ENCODE measurements at places on chromosomes 2 and 18. TPM values are rescaled to one million over a fixed set of nuclear protein-coding genes. Genes with fewer than 3 reads are reported as not detected.

GRCh38 chr2:226308323-226308680 is 491.3 kb downstream of the IRS1 start:
- no peak for DNase-seq

DNA sequence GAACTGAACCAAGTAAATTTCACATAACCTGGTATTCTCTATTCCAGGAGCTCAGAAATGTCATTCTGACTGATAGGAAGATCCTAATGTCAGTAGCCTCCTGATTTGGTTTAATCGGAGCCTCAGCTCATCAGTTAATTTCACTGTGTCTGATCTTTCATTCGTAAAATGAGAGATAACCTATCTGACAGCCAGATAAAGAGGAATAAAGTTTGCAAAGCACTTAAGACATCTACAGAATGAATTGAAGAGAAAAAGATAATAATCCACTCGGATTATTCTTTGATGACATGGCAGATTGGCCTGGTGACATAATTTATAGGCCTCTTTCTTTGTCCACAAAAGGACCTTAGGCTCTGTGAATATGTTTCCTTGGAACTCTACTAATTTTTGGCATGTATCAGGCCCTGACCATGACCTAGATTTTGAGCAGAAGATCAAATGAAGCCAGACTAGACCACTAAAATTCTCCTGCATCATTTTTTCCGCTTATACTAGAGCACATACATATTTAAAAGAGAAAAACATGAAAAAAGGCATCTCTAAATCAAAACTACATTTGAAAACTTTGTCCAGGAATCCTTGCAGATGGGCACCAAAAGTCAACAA is 312.4 kb downstream of the MTX2 start:
- DNase-seq = no peak

DNA sequence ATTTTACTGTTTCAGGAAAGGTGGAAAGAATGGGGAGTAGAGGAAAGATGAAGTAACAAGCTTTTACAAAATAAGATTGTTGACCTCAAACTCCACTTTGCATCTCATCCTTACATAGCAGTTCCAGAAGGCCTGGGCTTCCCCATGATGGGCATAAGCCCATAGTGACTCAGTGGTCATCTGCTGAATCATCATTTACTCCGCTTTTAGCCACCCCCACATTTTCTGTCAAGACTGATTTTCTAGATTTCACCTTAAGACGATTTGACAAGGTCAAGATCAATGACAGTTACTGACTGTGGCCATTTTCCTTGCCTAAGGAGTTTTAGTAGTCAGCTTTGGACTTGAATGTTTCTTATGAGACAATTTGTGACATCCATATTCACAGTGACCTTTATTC is 49.4 kb downstream of the PLEKHM3 start:
- DNase-seq = no peak

DNA sequence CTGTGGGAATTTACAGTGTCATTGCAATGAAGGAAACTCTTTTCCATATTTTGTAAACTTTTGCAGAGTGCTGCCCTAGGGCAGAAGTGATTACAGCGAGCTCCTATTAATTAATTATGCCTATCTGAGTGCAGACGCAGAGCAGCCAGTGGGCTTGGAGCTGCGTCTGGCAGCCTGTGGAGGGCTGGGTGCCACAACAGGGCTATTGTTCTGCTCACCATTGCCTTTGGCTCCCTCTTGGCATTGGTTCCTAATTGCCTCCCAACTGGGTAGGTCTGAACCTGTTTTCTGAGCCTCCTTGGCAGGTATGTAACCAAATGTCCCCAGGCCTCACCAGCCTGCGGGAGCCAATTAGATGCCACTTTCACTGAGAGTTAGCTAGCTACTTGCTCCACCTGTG is 25.6 kb upstream of the ITGB6 start:
- DNase-seq = no peak

DNA sequence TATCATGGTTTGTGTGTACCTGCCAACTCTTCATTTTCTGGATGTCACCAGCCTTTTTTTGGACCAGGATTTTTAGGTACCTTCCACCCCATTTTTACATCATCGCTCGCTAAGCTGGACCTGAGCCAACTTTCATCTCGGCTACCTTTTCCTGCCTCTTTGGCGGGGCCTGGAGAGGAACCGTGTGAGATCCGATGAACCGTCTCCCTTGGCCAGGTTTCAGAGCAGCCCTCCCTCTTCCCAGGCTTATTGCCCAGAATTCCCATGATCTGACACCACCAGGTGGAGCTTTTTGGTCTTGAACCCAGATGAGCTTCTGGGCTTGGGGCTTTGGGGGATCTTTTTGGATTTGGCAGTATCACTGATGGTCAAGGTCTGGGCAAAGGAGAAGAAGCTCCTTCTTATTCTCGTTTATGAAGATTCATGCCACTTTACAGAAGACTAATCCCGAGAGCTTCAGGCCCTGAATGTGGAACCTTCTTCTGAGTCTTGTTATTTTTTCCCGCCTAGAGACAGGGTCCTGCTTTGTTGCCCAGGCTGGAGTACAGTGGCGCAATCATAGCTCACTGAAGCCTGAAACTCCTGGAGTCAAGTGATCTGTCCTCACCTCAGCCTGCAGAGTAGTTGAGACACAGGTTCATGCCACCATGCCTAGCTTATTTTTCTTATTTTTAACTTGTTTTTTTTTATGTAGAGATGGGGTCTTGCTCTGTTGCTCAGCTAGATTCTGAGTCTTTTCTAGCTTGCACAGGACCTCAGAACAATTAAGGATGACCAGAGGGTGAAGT is 50.4 kb downstream of the GATA6 start:
- no peak for DNase-seq

- no peak for DNase-seq
Observed at GRCh38 chr2:230541934-230542380, 126.0 kb downstream of the SP100 start.

DNA sequence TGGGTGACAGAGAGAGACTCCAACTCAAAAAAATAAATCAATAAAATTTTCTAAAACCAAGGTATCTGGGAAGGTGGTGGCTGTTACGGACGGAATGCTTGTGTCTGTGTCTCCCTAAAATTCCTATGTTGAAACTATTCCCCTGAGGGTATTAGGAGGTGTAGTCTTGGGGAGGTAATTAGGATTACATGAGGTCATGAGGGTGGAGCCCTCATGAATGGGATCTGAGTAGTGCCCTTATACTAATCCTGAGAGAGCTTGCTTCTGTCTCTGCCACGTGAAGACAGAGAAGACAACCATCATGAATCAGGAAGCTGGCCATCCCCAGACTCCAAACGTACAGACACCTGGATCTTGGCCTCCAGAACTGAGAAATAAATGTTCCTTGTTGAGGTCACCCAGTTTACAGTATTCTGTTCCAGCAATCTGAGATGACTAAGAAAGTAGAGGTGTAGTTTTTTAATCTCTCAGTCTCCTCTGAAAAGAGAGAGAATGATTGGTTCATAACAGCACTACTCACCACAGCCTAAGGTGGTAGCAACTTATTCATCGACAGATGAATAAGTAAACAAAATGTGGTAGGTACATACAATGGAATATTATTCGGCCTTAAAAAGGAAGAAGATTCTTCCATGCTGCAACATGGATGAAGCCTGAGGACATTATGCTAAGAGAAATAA is 38.4 kb downstream of the TGFBRAP1 start:
- no peak for DNase-seq

DNA sequence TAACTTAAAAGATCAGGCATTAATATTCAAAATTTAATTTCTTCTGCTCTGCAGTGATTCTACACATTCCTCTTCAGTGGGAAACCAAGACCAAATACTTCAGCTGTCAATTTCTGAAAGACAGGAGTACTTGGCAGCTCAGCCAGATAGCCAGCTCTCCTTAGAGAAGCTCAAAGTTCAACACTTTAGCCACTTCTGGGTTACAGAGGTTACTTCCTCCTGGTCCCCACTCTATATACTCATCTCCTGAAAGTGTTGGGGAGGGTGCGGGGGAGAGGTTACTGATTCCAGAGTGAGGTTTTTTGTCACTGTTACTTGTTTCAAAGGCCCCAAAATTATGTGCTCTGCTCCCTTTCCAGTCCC is 4.1 kb downstream of the CYTIP start:
- no peak for DNase-seq

The CD8A gene
- 0.51 TPM for total RNA-seq
